RPMI7951 (cell line): ENCODE measurements at places on chromosomes 12 and 14. TPM values are rescaled to one million over a fixed set of nuclear protein-coding genes. Genes with fewer than 3 reads are reported as not detected.

- DNase-seq: no peak
Observed at GRCh38 chr14:101109981-101110728, 206.6 kb upstream of the RTL1 start.

- no peak for DNase-seq
Observed at GRCh38 chr14:26905229-26905628, 307.4 kb upstream of the NOVA1 start.

GRCh38 chr12:119225454-119225853 is 46.7 kb downstream of the HSPB8 start:
- no peak for DNase-seq

The FOXN4 gene
- not detected in 2 replicates for total RNA-seq

The TMCC3 gene
- 2.1 and 2.4 TPM in 2 replicates for total RNA-seq

GRCh38 chr12:84124211-84124610 is 788.4 kb downstream of the SLC6A15 start:
- DNase-seq: no peak
